ENCODE measurements at places on chromosomes 1 and 21.

DNA sequence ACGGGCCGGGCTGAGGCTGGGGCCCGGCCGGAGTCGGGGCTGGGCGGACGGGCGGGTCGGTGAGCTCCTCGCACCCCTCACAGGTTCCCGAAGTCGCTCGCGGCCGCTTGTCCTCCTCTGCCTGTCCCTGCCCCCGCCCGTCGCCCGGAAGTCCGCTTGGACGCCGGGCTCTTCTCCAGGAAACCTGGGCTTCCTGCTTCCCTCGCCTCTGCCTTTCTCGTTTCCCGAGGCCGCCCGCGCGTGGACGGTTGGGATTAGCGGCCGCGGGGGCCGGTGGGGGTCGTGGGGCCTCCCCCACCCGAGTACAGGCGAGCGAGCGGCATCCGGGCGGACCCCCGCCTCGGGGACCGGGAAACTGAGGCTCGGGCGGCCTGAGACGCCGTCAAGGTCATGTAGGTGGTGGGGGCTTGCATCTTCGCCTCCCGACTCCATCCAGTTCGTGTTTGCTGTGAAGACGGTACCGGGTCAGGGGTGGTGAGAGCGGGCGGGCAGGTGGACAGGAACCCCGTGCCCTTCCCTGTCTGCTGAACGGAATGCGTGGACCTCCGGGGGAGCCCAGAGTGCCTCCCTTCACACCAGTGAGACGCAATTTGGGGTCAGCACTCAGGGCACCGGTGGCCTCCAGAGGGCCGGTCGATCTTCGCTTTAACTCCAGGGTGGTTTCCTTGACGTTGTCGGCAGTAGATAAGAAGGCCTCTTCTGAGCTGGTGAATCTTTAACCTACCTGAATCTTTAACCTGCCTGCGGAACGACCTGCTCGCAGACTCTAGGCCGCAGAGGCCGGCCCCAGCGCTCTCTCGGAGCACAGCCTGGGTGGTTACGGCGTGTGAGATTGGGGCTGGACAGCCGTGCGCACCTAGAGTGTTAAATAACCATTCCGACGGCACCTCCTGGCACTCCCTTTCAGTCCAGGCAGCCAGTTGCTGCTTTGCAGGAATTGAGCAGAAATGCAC lies 686 bp downstream of the ARF1 start:
- DNase-seq = peak; percentile 42

- peak; percentile 57 for DNase-seq
These were observed 8.1 kb upstream of the F5 start for GRCh38 chr1:169594391-169594790.

GRCh38 chr1:13828454-13829151 lies 128.6 kb downstream of the PRDM2 start:
- DNase-seq = peak; percentile 31

DNA sequence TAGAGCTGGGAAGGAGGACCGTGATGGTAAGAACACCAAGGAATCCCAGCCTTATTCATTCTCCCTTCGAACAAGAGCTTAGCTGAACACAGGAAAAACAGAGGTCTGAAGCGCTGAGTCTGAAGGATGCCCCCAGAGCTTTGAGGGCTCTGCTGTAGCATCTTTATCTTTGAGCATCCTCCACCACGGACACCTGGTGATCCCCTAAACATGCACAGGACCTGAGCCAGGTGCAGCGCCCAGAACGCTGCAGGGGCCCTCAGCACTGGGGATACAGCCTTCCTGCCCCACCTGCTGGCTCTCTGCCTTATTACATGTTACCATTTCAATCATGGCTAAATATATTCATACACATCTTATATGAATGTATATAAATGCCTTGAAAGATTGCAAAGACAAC lies 7.7 kb upstream of the GPATCH4 start:
- peak; percentile 71 for DNase-seq

DNA sequence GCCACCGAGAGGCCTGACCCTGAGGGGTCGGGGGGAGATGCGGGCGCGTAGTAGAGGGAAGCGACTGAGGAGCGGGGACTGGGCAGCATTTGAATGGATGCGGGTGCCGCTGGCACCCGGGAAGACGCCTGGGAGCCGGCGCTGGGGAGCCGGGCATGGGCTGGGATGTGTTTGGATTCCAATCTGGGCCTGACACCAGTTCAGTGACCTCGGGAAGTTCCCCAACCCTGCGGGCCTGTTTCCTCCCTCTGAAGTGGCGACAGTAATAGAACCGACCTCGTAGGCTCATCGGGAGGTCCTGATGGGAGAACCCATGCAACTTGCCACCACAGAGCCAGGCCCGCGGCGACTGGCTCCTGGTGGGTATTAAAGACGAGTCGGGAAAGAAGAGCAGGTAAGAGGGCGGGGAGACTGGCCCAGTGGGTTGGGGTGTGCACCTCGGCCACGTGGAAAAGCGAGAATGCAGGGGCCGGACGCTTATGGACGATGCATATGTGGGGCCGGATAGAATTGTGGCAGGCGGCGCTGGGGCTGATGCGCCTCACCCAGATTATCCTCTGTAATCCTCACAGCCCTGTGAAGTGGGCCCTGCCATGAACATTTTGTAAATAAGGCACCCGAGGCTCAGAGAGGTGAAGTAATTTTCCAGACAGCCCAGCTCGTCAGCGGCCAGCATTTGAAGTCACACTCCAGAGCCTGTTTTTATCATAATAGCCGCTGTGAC lies 105.8 kb downstream of the SLC16A1 start:
- DNase-seq = no peak

DNA sequence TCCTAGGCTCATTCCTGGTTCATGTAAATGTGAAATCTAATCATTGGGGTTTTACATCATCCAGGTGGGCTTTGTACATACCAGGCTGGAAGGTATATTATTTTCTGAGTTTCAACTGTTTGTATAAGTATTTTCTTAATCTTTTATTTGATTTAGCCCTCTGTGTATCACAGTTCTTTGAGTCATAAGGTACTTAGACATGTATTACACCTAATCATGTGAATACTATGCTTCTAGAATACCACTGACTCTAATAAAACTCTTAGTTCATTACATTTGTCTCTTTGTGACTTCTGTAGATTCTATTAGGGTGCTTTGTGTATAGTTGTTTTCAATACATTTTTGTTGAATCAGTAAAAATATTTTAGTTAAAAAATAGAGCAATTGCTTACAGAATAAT lies 92.8 kb downstream of the ZFYVE9 start:
- no peak for DNase-seq

DNA sequence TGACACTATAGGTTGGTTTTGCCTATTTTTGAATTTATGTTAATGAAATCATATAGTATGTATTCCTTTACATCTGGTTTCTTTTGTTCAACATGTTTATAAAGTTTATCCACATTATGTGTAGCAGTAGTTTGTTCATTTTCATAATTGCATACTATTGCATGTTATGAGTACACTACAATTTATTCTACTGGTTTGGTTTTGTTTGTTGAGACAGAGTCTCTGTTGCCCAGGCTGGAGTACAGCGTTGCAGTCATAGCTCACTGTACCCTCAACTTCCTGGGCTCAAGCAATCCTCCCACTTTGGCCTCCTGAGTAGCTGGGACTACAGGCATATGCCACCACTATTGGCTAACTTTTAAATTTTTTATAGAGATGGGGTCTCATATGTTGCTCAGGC lies 21.0 kb downstream of the RAD54L start:
- no peak for DNase-seq

- no peak for DNase-seq
These were observed 21.6 kb upstream of the RGL1 start for GRCh38 chr1:183783342-183783741.

GRCh38 chr1:79422726-79423125 lies 416.2 kb upstream of the ADGRL4 start:
- no peak for DNase-seq

- no peak for DNase-seq
These were observed 33.6 kb downstream of the ERI3 start for GRCh38 chr1:44321466-44321865.

DNA sequence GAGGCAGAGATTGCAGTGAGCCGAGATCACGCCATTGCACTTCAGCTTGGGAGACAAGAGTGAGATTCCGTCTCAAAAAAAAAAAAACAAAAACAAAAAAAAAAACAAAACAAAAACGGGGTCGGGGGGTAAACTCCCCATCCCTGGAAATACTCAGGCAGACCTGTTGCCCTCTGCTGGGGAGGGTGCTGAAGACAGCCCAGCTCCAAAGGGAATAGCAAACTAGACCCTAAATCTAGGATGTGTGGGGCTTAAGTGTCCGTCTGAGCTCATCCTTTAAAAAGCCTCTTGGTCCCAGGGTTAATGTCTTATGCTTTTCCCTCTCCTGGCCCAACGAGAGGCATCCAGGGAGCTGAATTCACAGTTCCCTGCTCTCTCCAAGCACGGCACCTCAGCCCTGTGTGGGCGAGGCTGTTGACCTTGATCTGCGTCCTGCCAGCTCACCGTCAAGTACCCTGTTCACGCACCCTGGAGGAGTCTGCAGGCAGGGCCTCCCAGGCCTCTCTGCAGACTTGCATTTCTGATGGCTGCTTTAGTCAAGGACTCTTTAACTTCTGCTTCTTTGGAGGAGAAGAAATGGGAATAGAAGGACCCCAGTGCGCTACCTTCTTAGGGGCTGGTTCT lies 22.3 kb downstream of the KCND3 start:
- no peak for DNase-seq

- DNase-seq = no peak
These were observed 64.1 kb upstream of the ACOT11 start for GRCh38 chr1:54483875-54484437.

- DNase-seq = no peak
These were observed 62.3 kb upstream of the KCNA3 start for GRCh38 chr1:110736900-110737605.

GRCh38 chr1:203661572-203661971 lies 34.9 kb downstream of the ATP2B4 start:
- no peak for DNase-seq

DNA sequence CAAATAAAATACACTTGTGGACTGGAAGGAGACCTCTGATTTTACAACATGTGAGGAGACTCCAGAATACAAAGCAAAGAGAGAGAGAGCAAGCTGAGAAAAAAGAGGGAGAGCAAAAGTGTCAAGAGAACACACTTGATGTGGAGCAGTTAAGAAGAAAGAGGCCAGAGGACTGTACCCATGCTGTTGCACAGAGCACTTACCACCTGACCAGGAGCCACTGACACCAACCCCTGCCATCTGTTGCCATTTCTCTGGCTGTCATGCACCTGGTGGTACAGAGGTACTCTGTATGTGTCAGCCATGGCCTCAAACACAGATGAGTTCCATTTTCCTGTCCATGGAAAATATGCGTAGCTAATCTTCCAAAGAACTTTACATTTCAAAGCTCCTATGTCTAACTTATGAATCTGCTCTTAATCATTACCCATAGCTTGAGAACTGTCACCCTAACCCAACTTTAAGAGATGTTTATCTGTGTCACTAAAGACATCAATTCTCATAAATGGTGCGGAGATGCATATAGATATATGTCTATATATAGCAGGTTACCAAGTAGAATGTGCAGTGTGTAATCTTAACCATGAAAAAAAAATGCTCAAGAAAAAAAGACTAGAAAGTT lies 32.8 kb upstream of the ABCD3 start:
- no peak for DNase-seq

GRCh38 chr21:32424191-32424535 lies 11.7 kb downstream of the EVA1C start:
- DNase-seq = no peak

DNA sequence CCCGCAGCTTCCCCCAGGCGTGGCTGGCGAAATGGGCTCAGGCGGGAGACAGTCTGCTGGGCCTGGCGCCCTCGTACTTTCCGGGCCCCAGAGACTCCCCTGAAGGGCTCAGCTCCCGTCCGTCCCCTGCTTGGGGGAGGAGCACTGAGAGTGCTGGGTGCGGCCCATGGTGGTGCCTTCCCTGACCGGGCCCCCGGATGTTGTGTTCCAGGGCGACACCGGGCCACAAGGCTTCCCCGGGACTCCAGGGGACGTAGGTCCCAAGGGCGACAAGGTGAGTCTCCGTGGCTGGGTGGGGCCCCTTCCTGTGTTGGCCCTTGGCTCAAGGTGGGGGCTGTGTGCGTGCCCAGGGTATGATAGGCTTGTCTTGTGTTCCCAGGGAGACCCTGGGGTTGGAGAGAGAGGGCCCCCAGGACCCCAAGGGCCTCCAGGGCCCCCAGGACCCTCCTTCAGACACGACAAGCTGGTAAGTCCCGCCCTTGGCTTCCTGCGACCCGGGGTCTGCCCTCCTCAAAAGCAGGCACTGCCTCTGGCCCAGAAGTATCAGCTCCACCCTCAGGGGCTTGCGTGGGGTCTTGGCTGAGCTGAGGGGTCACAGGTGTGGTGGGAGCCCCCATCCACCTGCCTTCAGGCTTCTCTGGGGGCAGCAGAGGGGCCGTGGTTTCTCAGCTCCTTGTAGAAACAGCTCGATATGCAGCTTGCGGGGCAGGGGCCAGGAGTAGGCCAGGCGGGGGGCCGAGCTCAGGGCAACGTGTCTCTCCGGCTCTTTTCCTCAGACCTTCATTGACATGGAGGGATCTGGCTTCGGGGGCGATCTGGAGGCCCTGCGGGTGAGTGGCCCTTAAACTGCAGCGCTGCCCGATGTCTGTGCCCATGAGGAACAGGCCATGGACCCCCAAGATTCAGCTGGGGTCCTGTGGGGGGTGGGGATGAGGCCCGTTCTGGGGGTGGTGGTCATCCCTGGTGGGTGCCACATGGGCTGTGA lies 62.3 kb downstream of the SLC19A1 start:
- DNase-seq = peak; percentile 39

DNA sequence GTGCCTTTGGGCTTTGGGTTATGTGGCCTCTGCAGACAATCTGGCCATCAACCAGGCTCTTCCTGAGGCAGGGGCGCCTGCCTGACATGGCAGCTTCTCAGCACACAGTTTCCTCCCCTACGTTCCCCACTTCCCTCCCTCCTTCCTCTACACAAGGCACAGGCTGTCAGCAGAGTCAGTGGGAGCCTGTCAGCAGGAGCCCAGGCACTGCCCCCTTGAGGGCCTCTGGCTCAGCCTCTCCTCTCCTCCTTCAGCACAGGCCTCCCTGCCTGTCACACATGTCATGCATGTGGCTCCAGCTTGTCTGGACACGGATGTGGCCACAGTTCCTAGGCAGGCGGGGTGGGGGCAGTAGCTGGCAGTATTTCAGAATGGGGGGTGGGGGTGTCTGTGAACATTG lies 52.2 kb upstream of the ARTN start:
- no peak for DNase-seq

DNA sequence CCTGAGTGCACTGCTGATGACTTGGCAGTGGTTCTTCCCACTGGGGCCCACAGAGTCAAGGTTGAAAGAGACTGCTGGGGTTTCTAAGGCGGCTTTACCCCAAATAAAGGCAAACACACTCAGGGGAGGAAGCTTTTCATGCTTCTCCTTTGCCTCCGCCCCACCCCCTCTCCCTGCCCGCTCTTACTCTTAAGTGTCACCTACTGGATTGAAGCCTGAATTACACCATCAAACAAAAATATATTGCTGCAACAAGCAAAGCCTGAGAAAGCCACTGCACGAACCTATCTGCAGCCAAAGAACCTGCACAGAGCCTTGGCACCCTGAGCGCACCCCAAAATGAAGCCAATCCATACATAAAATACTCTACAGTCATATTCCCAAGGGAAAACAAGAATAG lies 63.1 kb downstream of the PTGFR start:
- no peak for DNase-seq

DNA sequence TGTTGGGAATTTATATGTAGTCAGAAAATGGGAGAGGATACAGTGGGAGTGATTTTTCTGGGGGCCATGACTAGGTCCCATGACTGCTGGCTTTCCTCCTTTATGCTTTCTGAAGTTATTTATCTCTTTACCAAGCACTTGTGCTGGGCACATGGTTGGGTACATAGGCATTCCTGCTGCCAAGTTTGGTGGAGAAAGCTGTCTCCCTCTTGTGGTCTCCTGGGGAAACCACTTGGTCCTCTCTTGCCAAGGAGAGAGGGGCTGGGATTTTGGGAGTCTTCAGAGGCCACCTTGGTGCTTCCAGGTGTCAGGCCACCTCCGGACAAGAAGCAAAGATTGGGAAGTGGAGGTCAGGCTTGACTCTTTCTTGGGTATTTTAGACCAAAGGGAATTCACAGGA lies 120.2 kb upstream of the KCNE2 start:
- DNase-seq = peak; percentile 19

All from stimulated activated CD4-positive, alpha-beta T cell treated with anti-CD3 and anti-CD28 coated beads, Interleukin-2, amount 100 ng/mL, for 24 hours (primary cell).